Stimulated activated CD8-positive, alpha-beta memory T cell treated with anti-CD3 and anti-CD28 coated beads, Interleukin-4, amount 100 ng/mL, for 1 hour (primary cell): ENCODE measurements at places on chromosomes 4 and X.

DNA sequence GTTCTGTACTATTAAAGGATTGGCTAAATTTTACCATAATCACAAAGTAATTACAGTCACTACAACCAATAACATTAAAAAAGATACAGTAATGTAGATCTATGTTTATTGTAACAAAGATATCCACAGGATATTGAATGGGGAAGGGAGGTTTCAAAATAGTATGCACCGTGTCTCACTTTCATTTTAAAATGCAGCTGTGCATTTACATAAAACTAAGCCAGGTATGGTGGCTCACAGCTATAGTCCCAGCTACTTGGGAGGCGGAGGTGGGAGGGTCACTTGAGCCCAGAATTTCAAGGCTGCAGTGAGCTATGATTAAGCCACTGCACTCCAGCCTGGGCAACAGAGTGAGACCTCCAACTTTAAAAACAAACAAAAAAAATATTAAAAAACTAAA is 8.5 kb downstream of the SRP72 start:
- no peak for DNase-seq

- no peak for DNase-seq
Observed at GRCh38 chrX:150940844-150941495, 42.2 kb upstream of the HMGB3 start.

DNA sequence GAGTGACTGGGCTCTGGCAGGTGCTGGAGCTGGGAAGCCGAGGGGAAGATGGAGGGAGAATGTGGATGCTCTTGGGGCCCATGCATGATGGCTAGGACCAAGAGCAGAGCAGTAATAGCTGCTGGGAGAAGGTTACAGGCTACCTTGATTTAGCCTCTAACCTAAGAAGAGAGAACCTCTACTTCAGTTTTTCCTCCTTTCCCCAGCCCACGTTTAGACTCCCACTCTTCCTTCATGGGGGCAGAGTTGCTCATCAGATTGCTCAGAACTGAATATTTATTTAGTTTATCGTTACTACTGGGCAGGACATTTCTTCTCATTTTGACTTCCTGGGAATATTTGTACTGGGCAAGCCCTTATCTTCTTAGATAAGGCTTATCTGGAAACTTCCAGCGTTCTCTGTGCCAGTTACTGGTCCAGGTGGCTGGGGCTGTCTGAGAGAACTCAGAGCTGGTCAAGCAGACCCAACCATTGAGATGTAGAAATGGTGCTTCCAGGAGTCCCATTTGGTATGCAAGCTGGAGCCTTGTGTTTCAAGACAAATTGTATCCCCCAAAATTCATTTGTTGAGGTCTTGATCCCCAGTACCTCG is 442.9 kb upstream of the BOD1L1 start:
- no peak for DNase-seq

GRCh38 chr4:52877036-52877435 is 14.9 kb downstream of the RASL11B start:
- DNase-seq: no peak

DNA sequence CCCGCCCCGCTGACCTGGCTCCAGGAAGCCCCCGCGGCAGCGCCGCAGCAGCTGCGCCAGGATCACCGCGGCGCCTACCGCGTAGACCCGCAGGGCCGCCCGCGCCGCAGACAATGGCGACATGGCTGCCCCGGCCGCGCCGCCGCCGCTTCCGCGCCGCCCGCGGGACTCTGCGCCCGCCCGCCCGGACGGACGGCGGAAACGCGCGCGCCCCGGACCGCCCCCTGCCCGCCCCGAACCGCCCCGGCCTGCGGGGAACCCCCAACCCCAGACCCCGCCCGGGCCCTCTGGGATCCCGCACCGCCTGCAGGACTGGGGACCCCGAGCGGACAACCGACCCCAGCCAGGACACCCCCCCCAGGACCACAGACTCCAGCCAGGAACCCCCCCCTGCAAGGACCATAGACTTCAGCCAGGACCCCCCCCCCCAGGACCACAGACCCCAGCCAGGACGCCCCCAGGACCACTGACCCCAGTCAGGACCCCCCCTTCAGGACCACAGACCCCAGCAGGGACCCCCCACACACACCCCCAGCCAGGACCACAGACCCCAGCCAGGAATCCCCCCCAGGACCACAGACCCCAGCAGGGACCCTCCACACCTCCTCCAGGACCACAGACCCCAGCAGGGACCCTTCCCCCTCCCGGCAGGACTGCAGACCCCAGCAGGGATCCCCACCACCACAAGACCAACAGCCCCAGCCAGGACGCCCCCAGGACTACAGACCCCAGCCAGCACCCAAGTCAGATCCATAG is at the start of the genes DHRSX and ZBED1:
DHRSX (minus strand) TSS at position 174 of the 756 bp plus-strand sequence; CDS start at position 123, 51 bp downstream.
ZBED1 (minus strand) TSS at position 174 of the 756 bp plus-strand sequence. CDS start 10,257 bp downstream, outside the sequence.
- no peak for DNase-seq

- no peak for DNase-seq
Observed at GRCh38 chr4:76637712-76638361, 202.8 kb downstream of the SHROOM3 start.

DNA sequence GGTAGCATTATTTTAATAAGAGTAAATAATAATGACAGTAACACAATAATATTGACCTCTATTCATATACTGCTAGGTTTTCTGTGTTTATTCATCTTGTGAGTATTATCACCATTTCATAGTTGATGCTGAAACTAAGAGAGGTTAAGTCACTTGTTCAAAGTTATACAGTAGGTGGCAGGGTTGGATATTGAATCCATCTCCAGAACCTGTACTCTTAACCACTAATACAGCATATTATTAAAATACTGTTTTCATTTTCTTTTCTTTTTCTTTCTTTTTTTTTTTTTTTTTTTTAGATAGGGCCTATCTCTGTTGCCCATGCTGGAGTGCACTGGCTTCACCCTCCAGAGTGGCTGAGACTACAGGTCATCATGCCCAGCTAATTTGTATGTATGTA is 7.1 kb upstream of the ELF2 start:
- no peak for DNase-seq

DNA sequence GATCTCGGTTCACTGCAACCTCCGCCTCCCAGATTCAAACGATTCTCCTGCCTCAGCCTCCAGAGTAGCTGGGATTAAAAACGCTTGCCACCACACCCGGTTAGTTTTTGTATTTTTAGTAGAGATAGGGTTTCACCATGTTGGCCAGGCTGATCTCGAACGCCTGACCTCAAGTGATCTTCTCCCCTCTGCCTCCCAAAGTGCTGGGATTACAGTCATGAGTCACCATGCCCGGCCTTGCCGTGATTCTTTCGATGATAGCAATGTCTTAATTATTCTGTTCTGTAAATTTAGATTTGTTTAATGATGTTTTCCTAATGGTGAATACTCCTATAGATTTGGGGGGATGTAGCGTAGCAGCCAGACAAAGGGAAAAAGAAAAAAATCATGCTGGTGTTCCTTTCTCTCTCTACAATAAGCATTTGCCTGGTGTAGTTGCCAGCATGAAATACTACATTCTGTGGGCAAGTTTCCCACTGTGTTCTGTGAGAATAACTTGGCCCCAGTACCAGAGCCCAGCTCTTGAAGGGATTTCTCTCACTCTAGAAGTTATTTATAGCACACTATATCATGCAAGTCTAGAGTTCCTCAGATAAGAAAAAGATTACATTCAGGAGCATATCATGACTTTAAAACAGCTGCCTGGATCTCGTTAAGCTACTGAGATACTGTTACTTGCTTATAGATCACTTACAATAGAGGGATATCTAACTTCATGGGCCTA is 15.4 kb downstream of the NIPAL1 start:
- no peak for DNase-seq

DNA sequence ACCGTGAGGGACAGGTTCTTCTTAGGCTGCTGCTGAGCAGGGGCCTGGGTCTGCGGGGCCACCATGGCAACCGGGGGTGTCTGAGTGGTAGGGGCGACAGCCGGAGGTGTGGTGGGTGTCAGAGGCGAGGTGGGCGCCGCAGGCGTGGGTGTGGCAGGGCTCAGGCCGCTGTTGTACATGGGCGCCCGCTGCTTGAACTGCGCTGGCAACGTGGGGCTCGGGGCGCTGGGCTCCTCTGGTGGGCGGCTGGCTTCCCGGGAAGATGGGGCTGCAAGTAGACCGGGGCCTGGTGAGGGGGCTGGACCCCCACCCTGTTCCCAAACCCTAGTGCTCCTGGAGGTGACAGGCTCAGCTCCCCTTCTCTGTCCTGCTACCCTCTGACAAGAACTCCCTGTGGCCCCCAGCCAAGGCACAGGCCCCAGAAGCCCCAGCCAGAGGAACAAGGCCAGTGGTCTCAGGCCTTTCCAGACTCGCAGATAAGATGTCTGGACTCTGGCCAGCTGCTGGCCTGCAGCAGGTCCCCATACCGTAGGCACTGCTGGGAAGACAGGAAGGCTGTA is 24.8 kb downstream of the NELFA start:
- DNase-seq: no peak

DNA sequence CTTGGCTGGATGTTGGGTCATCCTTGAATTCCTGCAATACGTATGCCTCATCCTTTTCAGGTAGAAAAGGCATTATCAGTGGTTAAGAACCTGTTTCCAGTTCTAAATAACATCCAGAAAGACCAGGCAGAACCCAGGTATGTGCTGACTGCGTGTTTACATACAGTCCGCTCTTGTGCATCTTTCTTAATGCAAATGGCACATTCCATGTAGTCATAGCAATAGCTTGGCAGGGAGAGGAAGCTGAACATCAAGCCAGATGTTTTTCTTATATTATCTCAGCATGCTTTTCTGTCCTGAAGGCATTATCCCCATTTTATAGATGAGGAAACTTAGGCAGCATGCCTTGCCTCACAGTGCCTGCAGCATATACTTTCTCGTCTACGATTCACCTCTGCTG is 2.1 kb downstream of the DCLK2 start:
- DNase-seq: no peak

- DNase-seq: no peak
Observed at GRCh38 chr4:150244600-150244999, 166.4 kb downstream of the DCLK2 start.

DNA sequence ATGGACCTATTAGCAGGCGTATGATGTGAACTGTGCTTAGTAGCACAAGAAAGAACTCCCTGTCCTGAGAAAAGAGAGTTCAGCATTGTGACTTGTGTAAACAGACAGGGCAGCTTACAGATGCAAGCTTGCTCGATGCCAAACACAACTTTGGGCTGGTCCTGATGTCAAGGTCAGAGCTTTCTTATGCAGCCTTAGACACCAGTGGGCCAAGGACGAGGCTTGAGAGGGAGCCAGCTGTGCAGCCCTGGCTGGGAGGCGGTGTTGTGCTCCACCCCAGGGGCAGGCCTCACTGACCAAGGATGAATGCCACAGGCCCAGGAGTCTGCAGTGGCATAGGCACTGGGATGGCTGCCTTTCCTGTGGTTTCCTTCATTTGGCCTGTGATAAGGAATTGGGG is 35.4 kb downstream of the JADE1 start:
- DNase-seq: no peak

DNA sequence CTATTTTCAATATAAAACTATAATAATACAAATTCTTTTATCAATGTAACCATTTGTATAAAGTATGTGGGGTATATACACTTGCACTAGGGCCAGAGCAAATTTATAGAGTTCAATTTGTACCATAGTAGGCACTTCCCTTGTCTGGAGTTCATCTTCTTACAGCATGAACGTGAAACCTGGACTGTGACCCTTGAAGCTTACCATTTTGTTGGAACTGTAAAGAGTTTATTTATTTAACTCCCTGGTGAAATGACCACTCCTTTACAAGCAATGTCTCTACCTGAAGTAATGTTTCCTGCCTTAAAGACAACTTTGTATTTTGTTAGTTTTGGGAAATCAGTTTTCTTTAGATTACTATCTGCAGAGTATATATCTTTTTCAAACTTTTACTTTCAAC is 188.2 kb downstream of the ARAP2 start:
- no peak for DNase-seq

DNA sequence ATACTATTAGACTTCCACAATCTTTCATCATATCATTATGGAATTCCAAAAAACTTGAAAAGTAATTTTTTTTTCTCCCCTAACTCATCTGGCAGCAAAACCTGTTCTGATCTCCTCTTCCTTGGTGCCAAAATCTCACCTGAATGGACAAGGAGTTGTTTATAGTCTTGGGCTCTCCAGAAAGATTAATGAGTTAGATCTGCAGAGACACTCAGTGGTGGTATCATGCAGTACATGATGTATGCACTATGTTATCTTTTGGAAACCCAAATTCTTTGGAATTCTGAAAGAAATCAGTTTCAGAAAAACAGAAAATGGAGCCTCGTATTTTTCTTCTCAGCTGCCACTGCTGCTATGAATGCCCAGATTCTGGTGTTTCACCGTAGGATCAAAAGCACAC is 11.7 kb downstream of the GPM6B start:
- DNase-seq: no peak

DNA sequence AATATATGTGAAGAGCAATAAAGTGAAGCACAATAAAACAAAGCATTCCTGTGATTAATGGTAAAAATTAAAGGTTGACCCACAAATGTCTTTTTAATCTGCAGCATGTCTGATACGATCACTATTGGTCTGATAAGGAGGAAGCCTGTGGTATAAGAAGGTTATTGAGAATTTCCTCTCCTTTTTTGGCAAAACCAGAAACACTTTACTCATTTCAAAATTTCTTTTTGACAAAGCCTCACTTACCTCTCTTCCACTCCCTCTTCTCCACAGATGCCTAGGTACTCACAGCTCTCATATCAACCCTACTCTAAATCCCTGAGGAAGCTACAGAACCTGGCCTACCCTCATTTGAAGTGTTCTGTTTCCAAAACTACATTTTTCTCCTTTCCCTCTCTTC is 56.1 kb downstream of the TSPAN5 start:
- DNase-seq: no peak

DNA sequence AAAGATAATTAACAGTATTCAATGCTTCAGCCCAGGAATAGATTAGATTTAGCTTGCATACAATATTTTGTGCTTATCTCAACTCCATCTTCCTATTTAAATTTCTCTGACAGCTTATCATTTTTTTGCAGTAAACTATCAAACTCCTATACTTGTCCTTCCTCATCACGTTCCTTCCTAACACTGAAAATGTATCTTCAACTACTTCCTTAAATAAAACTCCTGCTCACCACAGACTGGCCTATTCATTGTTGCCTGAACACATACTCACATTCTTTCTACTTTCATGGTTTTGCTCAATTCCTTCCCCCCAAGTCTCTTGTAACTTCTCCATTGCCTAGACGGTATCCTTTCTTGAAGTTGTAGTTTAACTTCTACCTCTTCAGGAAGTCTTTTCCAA is 28.5 kb upstream of the PTPN13 start:
- DNase-seq: no peak

DNA sequence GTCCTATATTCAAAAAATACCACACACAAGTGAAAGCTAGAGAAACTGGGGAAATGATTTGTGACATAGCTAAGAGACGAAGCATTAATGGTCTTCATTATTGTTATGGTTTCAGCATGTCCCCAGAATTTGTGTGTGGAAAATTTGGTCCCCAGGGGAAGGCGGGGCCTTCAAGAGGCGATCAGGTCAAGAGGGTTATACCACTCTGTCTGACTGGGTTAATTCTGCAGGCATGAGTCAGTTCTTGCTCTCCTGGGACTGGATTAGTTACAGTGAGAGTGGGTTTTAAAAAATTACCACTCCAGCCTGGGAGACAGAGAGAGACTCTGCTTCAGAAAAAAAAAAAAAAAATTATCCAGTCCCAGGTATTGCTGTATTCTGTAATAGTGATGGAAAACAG is 2.1 kb upstream of the MTNR1A start:
- no peak for DNase-seq

GRCh38 chr4:26819026-26819425 is 41.6 kb upstream of the STIM2 start:
- no peak for DNase-seq

GRCh38 chr4:152422817-152423320 is 113.0 kb downstream of the FBXW7 start:
- no peak for DNase-seq
